ENCODE measurements at places on chromosomes 16 and 17.
A peak's percentile ranks its signal among the peaks of the same experiment; 100 is the strongest.

DNA sequence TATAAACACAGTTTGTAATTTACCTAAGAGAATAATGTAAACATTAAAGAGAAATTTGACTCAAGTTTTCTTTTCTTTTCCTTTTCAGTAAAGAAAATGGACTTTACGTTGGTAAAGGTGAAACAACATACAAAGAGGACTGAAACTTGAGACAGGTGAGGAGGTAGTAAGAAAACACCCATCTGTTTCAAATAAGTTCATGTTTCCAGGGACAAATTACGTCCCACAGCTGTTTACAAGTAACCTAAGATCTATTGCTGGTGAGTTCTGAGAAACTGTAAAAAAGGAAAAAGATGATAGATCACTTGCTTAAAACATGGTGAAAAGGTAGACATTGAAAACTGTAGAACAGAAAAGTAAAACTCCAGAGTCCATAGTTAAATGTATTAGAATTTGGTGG lies 4.8 kb upstream of the ABCA5 start:
- no peak for DNase-seq

- DNase-seq, result no peak
These were observed 328.6 kb upstream of the PMFBP1 start for GRCh38 chr16:72500545-72500944.

- peak; percentile 77 for DNase-seq
These were observed 57.0 kb downstream of the ABR start for GRCh38 chr17:1122533-1123392.

DNA sequence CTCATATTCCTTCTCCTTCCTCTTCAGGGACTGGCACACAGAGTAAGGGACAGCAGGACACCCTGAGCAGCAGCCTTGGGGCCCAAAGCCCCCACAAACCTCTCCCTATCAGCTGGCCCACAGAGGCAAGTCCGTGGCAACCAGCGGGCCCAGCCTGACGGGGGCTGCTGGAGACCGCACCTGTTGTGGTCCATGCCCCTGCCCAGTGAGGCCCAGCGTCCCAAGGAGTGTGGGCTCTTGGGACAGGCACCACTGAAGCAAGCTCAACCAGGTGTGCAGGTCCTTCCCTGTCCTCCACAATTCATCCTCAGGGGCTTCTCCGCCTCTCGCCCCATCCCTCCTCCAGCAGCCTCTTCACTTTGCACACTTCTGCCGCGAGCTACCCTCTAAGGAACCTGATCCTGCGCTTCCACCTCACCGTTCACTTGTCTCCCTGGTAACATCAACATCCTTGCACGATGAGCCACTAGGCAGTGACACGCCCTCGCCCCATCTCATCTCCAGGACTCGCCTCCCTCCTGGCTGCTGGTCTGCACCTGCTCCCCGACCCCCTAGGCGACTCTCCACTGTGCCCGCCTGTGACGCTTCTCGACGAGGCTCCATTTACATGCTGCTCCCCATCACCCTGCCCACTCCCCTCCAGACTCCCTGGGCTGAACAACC lies 12.7 kb downstream of the MNT start:
- DNase-seq, result no peak

GRCh38 chr16:48539485-48540221 lies 70.3 kb downstream of the N4BP1 start:
- DNase-seq, result no peak

DNA sequence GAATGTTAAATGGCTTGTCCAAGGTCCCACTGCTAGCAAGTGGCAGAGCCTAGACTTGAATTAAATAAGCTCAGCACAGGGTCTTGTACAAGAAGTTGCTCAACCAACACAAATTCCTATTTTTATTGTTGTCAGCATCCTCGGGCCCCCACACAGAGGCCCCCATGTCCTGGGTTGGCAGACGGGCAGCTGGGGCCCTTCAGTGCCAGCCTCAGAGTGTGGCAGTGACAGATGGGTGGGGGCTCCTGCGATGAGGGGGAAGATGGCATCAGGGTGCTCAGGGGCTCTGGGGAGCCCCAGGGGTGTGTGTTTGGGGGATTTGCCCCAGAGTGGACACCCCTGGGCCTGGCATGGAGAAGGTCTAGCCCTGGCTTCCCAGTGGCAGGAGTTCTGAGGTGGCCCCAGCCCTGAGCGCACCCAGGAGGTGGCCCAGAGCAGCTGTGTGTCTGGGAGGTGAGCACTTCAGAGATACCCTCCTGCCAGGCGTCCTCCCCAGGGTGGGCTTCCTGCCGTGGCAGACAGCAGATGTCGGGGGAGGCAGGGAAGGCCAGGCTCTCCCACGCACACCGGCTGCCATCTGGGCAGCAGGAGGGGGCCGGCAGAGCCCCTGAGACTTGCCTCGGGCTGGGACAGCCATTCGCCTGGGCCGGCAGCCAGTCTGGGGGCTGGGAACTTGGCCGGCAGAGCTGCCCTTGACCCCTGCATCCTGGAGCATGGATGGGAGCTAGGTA lies 150.8 kb downstream of the C16orf78 start:
- DNase-seq, result no peak

DNA sequence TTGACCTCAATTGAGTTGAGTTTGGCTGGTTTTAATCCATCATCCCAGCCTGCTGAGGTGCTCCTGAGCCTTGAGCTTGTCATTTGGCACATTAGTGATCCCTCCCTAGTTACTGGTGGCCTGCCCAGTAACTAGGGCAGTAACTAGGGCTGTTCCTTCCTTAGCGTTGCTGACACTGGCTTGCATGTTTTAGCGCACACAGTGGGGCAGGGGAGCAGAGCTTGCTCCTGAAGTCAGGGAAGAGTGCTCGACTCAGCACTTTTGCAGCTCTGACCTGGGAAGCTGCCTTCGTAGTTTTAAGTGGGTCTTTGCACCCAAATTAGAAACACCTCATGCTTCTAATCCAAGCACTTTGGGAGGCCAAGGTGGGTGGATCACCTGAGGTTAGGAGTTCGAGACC lies 15.7 kb downstream of the CCDC42 start:
- DNase-seq, result no peak

DNA sequence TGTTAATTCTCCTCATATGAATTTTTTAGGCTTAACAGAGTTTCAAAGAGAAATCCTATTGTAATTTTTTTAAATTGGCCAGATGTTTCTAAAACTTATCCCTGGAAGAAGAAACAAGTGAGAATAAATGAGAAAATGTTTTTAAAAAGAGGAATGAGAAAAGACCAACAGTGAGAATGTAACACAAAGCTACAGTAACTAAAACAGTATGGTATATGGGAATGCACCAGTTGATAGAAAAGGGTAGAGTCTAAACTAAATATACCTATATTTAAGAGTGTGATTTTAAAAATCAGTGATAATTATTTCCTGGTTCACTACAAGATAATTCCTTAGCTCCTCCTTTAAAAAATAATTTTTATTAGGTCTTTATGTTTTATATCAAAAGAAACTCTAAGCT lies 127.9 kb downstream of the CCDC182 start:
- DNase-seq, result no peak

DNA sequence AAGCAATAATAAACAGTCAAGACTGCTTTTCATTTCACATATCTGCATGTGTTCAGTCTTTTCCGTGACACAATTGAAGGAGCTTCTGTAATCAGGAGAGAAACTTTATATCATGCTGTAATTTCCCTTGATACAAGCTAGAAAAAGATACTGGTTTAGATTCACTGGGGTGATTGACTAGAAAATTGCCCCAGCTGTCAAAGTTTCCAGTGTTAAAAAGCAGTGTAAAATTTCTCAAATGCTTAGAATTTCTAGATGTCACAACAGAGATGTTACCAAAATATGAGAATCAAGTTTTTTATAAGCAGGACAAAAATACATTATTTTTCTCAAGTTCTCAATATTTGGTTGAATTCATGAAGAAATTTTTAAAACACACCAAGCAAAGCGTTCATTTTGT lies 292.4 kb upstream of the HSBP1 start:
- no peak for DNase-seq

GRCh38 chr17:74623693-74624093 lies at the start of gene CD300E:
CD300E (minus strand) TSS chr17:74623738; CDS start chr17:74623621, 117 bp downstream.
- no peak for DNase-seq

GRCh38 chr16:86923656-86924055 lies 345.3 kb downstream of the FOXL1 start:
- DNase-seq, result no peak

GRCh38 chr16:11614587-11615175 lies 28.0 kb upstream of the LITAF start:
- DNase-seq, result no peak

GRCh38 chr16:84675884-84676283 lies 23.9 kb upstream of the USP10 start:
- DNase-seq, result no peak

- DNase-seq, result no peak
These were observed 26.1 kb downstream of the GLG1 start for GRCh38 chr16:74580833-74581232.

DNA sequence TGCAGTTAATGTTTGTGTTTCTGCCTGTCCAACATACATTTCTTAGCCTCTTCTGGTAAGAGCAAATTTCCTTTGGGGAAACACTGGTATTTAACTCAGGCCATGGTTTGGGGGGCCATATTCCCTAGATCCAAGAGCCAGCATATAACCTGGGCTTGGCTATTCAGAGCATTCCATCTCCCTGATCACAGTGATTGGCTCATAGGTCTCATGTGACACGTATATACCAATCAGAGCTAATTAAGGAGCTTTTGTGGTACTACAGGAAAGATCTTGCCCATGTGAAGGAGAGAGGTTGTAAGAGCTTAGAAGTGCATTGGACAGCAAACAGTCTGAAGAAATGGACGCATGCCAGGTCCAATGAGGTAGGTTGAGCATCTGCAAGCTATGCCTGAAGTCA lies 33.4 kb upstream of the GPR139 start:
- no peak for DNase-seq

DNA sequence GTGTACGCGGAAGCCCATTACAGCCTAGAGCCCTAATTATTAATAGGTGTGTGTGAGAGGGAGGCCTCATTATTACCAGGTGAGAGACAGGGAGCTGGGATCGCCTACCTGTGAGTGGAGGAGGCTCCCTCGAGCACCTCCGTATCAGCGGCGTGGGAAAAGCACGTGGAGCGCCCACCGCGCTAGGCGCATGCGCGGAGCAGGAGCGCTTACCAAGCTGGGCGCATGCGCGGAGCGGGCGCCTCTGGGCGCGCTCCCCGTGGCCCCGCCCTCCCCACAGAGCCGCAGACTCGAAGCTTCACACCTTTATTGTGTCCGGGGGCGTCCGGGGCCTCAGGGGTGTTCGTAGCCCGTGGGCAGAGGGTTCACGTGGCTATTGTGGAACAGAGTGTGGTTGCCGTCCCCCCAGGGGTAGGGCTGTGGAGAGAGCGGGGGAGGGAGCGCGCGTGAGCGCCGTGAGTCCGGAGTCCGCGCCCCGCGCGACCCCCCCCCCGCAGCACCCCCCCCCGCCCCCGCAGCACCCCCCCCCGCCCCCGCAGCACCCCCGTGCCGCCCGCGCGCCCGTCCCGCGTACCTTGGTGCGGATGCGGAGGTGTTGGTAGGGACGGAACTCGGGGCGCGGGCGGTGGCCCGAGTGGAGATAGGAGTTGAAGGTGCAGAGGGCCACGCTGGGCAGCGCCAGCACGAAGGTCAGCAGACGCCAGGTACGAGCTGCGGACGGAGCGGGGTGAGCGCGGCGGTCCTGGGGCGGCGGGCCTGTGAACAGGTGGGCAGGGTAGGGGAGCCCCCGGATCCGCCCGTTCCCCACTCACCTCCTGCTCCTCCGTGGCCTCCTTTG lies 500 bp downstream of the COX6A2 start:
- DNase-seq, result peak; percentile 61

DNA sequence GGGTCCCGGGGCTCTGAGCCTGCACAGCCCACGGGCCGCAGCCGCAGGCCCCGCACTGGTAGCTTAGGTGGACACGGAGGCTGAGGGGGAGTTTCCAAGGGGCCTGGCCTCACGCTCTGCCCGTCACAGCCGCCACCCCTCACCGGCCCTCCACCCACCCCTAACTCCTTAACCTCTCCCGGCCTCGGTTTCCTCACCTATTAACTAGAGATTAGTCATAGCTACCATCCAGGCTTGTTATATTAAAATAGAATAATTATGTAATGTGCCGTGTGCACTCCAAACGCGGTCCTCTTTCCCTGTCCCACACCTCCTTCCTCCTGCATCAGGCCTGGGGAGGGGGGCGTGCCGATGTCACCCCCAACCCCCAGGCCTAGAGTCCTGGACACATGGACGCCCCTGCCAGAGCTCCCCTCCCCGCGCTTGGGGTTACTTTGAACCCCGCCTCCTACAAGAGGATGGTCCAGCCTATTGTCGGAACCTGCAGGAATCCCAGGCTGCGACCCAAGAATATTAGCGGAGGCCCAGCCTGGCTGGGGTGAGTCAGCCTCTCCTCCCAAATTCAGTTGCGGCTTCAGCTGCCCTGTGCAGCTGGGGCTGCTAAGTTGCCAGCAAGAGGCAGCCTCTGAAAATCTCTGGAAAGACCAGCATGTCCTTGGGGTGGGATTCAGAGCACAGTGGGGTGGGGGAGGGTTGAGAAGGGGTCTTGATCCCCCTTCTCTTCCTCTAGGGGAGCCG lies 17.3 kb downstream of the SOCS3 start:
- DNase-seq, result no peak

DNA sequence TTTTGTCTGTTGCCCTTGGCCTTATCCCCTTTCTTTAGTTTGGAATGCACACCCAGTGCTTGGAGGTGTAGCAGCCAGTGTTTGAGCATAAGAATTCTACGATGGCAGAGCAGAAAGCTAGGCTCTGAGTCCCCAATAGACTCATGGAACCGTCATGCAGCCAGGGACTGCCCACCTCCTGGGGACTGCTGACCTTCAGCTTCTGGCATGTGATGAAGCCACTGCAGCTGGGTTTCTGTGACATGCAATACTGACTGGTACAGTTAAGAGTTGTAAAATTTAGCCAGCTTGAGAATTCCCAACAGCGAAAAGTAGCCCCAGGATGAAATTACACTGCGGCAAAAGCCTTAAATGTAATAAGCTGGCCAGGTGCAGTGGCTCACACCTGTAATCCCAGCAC lies 9.0 kb upstream of the MAP3K14 start:
- DNase-seq, result no peak

DNA sequence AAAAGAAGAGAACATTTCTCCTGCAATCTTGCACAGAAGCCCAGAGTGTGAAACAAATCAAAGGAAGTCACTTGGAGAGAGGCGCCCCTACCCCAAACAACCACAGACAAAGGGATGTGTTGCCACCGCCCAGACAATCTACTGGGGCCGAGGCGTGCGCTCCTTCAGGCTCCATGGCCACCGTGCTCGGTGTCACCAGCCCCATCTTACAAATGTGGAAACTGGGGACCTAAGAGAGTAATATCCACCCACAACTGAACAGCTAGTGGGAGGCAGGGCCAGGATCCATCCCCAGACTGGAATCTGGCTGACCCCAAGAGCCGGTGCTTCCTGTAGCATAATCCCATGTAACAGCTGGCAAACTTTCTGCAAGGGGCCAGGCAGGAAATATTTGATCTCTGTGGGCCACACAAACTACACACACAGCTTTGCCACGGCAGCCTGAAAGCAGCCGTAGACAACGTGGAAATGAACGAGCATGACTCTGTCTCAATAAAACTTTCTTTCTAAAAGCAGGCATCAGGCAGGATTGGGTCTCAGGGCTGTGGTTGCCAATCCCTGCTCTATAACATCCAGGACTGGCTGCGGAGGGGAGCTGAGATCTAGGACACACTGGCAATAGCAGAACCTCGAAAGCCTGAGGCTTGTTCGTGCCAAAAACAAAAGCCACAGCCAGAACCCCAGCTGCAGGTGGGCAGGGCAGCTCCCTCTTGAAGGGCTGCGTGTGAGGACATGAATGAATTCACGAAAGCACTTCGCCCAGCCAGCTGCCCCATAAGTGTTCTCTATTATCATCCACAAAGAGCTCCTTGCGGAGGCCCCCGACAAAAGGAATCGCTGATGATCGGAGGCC lies 26.6 kb upstream of the GINS2 start:
- peak; percentile 53 for DNase-seq
